ENCODE measurements at places on chromosomes 2 and 18.

GRCh38 chr2:140662504-140662903, 1468.3 kb downstream of the LRP1B start:
- DNase-seq: no peak

DNA sequence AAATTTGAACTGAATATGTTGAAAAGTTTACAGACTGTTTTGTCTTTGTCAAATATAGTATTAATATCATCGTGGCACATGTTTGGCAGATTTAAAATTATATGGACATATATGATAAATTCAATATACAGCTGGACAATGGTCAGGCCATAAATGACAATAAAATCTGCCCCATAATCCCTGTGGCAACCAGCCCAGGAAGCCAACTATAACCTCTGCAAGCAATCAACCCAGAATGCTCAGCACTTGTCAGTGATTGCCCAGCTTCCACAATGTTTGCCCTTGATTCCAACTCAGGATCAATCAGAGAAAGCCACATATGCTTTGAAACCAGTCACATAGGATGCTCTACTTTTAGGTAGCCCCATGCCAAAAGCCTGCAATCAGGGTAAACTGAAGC, 671.9 kb downstream of the SUCLG1 start:
- no peak for DNase-seq

GRCh38 chr2:46230115-46230571, 67.1 kb upstream of the EPAS1 start:
- DNase-seq: no peak

GRCh38 chr2:218341381-218341780, 15.3 kb upstream of the CATIP start:
- no peak for DNase-seq

DNA sequence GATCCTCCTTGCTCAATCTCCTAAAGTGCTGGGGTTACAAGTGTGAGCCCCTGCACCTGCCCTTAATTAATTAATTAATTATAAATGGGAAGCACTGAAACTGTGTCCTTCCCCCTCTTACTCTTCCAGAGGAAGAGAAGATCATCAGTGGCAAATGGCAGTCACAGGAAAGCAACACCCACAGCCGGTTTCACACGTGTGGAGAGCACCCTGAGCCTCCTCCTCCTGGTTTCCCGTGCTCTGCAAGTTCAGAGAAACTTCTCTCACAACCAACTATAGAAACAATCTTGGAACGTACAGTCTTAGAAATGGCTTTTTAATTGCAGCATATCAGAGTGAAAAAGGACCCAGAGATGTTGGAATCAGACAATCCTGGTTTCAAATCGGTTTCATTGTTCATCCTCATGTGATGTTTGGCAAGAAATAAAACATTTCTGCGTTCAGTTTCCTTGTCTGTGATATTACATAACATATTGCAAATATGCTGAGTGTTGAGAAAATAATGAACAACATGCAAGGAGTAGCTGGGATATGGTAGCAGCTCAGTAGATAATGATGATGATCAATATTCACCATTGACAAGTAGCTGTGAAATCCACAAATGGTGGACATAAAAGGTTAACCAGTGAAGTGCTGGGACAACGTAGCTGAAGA, 141.0 kb upstream of the KCTD1 start:
- DNase-seq: no peak
